ENCODE measurements at places on chromosomes 3 and 15.
A peak's percentile ranks its signal among the peaks of the same experiment; 100 is the strongest.

DNA sequence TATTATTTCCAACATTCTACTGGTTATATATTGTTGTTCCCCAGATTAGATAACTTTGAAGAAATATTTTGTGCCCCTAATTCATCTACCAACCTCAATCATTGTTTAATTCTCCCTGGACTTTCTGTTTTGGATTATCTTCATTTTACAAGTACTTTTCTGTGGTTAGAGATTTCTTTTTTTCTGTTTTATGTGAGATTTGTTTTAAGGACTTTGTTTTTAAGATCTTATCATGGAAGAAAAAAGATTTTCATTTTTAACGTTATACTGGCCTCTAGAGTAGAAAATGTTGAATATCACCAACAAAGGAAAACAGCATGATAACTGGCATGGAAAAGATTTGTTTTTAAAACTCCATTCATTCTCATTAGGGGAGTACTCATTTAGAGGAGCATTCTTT is 210.9 kb upstream of the KCNMB2 start:
- DNase-seq: no peak
- H3K4me1 ChIP-seq: peaks cover 13% of the 10 kb centered on the region
- H3K27ac ChIP-seq: no peak overlapping the region
- H3K4me3 ChIP-seq: no peak overlapping the region

GRCh38 chr3:87161013-87161412 is 66.1 kb upstream of the CHMP2B start:
- no peak for DNase-seq
- no peaks in the 10 kb centered on the region for H3K36me3 ChIP-seq
- H3K4me1 ChIP-seq: no peaks in the 10 kb centered on the region
- H3K27me3 ChIP-seq: no peaks in the 10 kb centered on the region
- H3K27ac ChIP-seq: no peak overlapping the region

DNA sequence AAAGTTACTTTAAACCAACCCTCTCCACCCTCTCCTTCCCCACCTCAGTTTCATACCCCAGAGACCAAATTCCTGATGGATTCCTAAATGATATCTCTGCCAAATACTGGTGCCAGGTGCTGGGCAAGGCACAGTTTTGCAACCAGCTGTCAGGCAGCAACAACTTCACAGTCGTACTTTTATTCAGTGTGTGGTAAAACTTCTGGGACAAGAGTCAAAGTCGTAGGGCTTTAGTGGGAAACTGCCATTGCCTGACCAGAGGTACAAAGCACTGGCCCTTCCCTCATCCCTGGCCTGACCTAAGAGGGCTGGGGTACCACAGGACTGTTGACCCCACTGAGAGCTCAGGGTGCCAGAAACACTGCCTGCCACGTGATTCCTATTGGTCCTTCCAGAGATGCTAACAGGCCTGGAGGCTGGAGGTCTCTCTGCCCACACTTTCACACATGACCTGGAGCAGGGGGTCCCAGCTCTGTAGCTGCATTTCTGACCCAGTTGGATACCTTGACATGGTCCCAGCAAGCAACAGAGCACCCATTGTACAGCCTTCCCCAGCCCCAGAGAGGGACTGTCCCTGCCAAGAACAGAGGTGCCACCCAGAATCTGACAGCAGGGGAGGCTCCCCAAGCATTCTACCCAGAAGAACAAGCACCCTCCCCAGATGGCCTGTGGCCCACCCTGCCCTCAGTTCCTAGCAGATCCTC is 59.9 kb downstream of the LIPC start:
- H3K27me3 ChIP-seq: no peaks in the 10 kb centered on the region
- no peaks in the 10 kb centered on the region for H3K36me3 ChIP-seq
- no peak for DNase-seq
- H3K4me1 ChIP-seq: peaks cover 7% of the 10 kb centered on the region
- peak overlapping the region; percentile 55 for H3K27ac ChIP-seq

DNA sequence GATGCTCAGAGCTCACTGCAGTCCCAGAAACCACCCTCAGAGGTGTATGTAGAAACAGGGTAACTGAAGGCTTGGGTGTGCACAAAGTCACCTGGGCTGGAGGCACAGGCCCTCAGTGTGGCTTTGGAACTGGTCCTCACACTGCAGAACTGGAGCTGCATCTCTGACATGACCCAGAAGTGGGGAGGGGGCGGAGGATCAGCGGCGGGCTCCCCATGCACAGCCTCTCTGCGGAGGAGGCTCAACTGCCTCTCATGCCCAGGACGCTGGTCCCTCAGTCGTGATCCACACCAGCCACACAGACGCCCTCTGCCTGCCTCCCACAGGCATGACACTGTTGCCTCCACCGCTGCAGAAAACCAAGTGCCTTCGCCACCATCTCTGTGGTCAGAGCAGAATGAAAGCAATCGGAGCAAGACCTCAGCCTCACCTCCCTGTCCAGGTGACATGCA is 73.7 kb downstream of the TM2D3 start:
- H3K4me1 ChIP-seq: no peaks in the 10 kb centered on the region
- no peak overlapping the region for H3K27ac ChIP-seq
- DNase-seq: peak; percentile 61
- H3K27me3 ChIP-seq: no peaks in the 10 kb centered on the region
- no peak overlapping the region for H3K4me3 ChIP-seq
- H3K36me3 ChIP-seq: no peaks in the 10 kb centered on the region

DNA sequence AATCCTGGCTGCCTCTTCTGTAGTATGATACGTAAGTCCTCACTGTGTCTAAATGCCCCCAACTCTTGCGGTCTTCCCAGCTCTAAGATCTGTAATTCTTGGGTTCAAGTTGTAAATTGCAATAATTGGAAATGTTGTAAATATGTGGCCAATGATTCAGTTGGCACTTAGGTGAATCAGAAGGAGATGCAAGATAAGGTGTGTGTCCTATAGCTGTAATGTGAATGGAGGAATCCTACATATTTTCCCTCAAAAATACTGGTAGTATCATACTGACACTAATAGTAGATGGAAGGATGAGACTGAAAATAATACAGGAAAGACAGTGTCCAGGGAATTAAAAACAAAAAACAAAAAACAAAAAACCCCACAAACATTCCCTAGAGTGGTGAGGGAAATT is 3.5 kb upstream of the ST3GAL6 start:
- H3K4me1 ChIP-seq: peaks cover 13% of the 10 kb centered on the region
- H3K27me3 ChIP-seq: no peaks in the 10 kb centered on the region
- H3K4me3 ChIP-seq: no peak overlapping the region
- no peaks in the 10 kb centered on the region for H3K36me3 ChIP-seq

- DNase-seq: no peak
- H3K36me3 ChIP-seq: no peaks in the 10 kb centered on the region
- H3K4me1 ChIP-seq: no peaks in the 10 kb centered on the region
- no peak overlapping the region for H3K27ac ChIP-seq
These were observed 107.4 kb upstream of the IL12A start for GRCh38 chr3:159881208-159881607.

- peak; percentile 86 for DNase-seq
- peaks cover 61% of the 10 kb centered on the region for H3K4me1 ChIP-seq
- no peaks in the 10 kb centered on the region for H3K27me3 ChIP-seq
- H3K4me3 ChIP-seq: peak within 1 kb of the TSS; percentile 63
- H3K27ac ChIP-seq: peak within 1 kb of the TSS; percentile 82
These were observed at the start of gene MYZAP for GRCh38 chr15:57591822-57592367. Gene MYZAP, plus strand, starts transcription at chr15:57591904. Its CDS starts 131 bp downstream, at chr15:57592035.

DNA sequence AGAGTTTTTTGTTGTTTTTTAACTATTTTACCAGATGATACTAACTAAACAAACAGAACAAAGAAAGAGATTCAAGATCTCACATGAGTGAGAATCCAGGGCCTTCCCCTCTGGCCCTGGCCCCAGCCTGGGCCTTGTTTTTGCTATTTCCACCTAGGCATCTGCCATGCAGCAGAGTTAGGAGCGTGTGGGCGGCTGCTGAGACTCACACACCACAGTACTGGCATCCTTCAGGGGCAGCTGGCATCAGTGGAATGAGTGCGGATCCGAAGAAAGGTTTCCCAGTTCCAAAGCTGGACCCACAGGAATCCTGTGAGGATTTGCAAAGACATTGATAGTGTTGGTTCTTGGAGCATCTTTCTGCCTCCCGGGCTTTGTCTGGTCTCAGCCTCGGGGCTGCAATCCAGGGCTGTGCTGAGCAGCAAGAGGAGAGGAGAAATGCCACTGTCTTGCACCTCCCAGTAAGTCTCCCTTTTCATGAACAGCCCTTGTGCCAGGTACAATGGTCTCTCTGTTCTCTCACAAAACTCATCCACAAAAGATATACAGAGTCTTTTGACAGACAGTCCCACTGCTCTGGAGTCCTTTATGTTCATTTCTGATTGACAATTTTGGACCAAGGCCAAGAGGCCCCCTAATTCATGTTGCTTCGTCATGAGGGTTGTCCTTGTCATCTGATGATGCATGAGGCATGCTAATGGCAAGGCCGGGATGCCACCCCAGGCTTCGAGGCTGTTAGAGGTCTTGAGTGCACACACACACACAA is 46.6 kb downstream of the APH1B start:
- H3K4me3 ChIP-seq: no peak overlapping the region
- DNase-seq: no peak
- H3K27ac ChIP-seq: no peak overlapping the region
- no peaks in the 10 kb centered on the region for H3K27me3 ChIP-seq

- no peak overlapping the region for H3K4me3 ChIP-seq
- no peaks in the 10 kb centered on the region for H3K36me3 ChIP-seq
- H3K27ac ChIP-seq: no peak overlapping the region
- no peaks in the 10 kb centered on the region for H3K4me1 ChIP-seq
- no peaks in the 10 kb centered on the region for H3K27me3 ChIP-seq
- no peak for DNase-seq
These were observed 56.8 kb upstream of the ABI3BP start for GRCh38 chr3:101050046-101050445.

- no peak overlapping the region for H3K4me3 ChIP-seq
- no peaks in the 10 kb centered on the region for H3K36me3 ChIP-seq
- no peak for DNase-seq
- H3K27ac ChIP-seq: peak overlapping the region; percentile 14
- peaks cover 64% of the 10 kb centered on the region for H3K4me1 ChIP-seq
These were observed 21.3 kb upstream of the GATM start for GRCh38 chr15:45399381-45400212.

DNA sequence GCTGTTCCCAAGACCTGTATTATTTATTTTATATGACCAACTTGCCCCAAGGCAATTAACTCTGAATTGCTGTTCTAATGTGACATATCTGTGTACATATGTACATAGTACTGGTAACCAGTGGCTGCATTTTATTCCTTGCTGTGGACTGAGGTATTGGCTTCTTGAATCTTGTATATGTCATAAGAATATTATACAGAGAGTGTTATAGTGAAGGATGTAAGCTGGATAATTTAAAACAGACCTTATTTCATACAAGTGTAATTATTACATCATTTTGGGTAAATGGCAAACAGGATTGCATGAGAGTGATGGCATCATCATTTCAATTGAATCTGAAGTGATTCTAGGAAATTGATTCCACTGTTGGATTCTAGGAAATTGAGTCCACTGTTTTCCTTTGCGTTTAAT is 32.9 kb downstream of the B3GALNT1 start:
- no peaks in the 10 kb centered on the region for H3K27me3 ChIP-seq
- no peak overlapping the region for H3K4me3 ChIP-seq
- no peak overlapping the region for H3K27ac ChIP-seq
- H3K36me3 ChIP-seq: no peaks in the 10 kb centered on the region
- H3K4me1 ChIP-seq: peaks cover 33% of the 10 kb centered on the region

All from body of pancreas (tissue), 4 donors.